NCI-H2171 (cell line): ENCODE measurements at places on chromosomes 3 and 15.

DNA sequence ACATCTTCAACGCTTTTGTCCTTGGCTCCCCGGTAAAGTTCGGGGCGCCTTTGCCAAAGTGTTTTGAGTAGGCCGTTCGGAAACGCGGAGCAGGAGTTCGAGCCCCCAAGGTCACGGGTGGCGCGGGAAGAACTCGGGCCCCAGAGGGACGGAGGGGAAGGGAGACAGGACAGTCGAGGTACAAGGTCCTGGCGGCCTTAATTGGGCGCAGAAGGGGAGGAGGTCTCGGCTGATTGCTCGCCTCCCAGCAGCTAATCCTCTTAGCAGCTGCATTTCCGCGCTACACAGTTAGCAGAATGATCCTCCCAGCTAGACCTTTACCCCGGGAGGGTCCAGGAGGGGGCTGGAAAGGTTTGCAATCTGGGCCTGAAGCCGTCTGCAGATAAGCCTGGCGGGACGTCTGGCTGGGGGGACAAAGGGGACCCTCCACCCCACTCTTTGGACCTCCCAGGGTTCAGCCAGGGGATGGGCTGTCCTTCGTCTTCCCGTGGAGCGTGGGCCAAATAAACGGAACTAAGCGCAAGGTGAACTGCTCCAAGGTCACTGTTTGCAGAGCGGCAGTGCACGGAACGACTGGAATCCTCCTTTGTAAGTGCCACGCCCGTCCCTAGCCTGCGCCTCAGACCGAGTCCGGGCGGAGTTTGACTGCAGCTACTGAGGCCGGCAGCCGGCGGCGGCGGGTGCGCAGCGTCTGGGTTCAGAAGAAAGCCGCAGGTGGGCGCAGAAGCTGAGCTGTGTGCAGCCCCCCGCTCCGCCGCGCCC is 7.2 kb downstream of the EOMES start:
- DNase-seq: no peak

DNA sequence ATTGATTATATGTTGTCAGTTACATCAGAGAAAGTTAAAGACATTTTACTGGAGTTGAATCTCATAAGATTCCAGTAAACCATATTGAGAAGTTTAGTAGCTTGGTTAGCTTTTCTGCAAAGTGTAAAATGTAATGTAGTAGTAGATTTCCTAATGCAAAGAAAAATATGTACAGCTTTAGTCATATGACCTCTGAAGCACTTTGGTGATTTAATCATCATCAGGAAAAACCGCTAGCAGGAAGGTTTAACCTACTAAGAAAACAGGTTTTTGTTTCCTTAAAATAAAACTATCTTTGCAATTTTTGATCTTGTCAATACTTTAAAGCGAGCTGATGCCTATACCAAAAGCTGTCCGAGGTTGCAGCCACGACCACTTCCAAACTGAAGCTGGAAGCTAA is 364.6 kb upstream of the ZNF385D start:
- DNase-seq: no peak

- DNase-seq: no peak
These were observed 523.2 kb upstream of the NAALADL2 start for GRCh38 chr3:174335910-174336309.

GRCh38 chr3:148082506-148083280 is 615.0 kb upstream of the AGTR1 start:
- DNase-seq: no peak

DNA sequence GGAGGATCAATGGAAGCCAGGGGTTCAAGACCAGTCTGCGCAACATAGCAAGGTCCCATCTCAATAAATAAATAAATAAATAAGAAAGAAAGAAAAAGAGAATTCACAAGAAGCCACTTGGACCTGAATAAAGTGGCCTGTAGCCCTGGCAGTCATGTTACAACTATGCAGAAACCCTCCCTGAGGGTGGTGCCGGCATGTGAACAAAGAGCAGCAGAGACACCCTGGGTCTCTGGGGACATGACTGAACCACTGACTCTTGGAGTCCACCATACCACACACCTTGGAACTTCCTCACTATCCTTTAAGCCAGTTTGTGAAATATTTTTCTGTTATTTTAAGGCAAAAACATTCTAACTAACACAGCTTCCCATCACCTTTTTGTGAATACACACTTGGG is 93.0 kb downstream of the MEIS2 start:
- DNase-seq: no peak

DNA sequence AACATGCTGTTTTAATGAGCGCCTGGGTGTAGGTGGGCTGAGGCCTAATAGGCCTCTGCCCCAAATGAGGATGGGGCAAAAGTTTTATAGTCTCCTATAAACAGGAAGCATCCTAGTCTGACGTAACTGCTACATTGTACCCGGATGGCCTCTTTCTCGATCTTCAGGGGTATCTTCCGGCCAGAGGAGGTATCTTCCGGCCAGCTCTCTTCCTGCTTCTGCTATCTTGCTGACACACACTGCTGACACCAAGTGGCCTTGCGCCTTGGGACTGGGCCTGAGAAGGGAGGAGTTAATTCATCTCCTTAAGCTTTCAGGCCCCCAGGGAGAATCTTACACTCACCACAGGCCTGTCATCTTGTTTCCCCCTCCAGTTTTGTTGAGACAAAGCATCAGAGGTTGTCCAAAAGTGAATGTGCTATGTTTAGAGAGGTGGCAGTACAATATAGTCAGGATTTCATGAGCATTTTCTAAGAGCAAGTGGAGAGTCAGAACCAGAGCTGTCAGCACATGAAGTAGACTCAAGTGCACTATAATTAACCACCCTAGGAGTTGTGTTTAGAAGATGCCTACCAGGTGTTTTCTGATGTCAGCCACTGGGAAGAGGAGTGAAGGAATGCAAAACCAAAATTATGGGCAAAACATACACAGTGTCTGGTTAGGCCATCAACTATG is 15.6 kb upstream of the IGSF10 start:
- no peak for DNase-seq

GRCh38 chr3:49530701-49531100 is 23.6 kb upstream of the BSN start:
- no peak for DNase-seq

DNA sequence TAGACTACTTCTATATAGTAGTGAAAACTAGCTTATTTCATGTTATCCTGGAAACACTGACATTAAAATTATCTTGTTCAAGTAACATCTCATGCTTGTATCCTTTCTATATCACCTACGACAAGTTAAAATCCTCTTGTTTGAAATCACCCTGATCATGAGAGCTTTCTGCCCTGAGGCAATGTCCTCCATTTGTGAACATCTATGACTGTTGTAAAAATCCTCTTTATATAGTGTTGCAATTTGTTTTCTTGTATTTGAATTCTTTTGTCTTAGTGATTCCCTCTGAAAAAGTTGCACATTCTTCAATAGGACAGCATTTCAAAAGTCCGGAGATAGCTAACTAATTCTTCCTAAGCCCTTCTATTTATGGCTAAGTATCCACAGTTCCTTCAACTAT is 480.3 kb downstream of the NSUN3 start:
- no peak for DNase-seq

- DNase-seq: no peak
These were observed 142.6 kb upstream of the CFAP20DC start for GRCh38 chr3:59192473-59192872.

- DNase-seq: no peak
These were observed 293.8 kb downstream of the IGSF11 start for GRCh38 chr3:118740722-118741290.

DNA sequence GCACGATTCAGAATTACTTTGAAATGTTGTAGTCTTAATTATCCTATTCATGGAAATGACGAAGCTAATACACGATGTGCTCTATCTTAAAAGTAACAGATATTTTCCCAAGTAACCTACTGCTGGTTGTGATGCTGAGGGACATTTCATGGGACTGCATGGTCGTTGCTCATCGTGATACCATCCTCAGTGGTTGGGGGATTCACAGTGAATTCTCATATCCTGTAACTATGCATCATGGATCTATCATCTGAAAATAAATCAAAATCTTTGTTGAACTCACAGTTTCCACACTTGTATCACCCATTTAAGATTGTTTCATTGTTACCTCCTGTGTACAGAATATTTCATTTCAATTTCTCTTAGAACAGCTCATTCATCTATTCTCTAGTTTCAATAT is 84.7 kb downstream of the OPA1 start:
- no peak for DNase-seq

GRCh38 chr3:14352002-14352627 is 50.3 kb upstream of the SLC6A6 start:
- peak; percentile 81 for DNase-seq

DNA sequence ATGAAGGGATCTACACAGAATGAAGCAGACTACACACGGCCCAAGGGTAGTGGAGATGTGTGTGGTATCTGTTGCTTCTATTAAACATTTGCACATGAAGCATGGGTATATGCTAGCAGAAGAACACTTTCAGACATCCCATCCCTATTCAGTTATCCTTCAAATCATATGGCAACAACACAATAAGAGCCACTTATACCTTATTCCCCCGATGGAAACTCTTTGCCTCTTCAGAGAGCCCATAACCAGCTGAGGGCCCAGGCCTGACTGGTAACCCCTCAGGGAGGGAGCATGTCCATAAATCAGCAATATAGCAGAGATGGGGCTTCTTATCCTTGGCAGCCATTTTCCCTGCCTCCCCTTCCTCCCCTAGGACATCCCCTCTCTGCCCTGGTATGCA is 210.6 kb downstream of the FHIT start:
- no peak for DNase-seq

DNA sequence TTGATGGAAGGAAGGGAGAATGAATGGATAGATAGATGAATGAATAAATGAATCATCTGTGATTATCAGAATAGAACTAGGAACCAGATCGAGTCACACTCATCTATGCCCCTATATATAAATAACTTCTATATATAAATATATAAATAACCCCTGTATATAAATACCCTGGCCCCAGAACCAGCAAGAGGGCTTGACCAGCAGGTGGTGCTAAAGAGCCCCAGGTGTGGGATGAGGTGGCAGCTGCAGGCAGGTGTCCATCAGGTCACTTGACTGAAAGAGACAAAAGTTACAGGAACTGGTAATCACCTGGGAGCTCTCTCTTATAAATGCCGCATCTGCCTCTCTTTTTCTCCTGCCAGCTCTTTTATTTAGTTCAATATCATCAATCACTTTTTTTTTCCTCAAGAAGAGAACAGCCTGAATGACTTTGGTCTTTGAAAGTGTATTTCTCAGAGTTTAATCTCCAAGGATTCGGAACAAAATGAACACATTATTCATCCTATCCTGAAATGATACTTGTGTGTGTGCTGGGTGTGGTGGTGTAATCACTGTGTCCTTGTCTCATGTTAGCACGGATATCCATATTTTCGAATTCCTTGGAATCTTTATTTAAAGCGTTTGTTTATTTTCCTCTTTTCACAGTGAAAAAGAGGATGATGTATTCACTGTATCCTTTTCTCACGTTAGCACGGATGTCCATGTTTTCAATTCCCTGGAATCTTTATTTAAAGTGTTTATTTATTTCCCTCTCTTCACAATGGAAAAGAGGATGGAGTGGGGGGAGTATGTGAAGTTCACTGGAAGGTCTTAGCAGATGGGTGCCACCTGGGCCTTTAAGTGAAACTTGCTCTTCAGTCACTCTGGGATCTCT is 35.4 kb upstream of the ATG7 start:
- DNase-seq: peak; percentile 15

- DNase-seq: no peak
These were observed 49.3 kb downstream of the TMEM212 start for GRCh38 chr3:171892457-171892856.

GRCh38 chr3:197331131-197331530 is 32.7 kb upstream of the DLG1 start:
- no peak for DNase-seq

- no peak for DNase-seq
These were observed 120.7 kb upstream of the LINGO1 start for GRCh38 chr15:77753281-77753873.

DNA sequence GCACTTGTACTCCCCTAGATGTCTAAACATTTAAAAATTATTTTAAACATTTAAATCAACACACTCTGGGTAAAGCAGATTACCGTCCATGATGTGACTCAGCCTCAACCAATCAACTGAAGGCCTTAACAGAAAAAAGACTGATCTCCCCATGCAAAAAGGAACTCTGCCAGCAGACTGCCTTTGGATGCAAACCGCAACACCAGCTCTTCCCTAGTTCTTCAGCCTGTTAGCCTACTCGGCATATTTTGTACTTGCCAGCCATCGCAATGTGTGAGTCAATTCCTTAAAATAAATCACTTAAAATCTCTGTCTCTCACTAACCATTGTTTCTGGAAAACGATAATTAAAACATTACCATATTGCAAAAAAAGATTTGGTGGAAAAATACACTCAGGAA is 375.9 kb downstream of the RSL24D1 start:
- DNase-seq: no peak

GRCh38 chr3:159765860-159766294 is 222.8 kb upstream of the IL12A start:
- no peak for DNase-seq

- no peak for DNase-seq
These were observed 29.1 kb upstream of the P4HTM start for GRCh38 chr3:48960841-48961413.

GRCh38 chr3:65975032-65975431 is 63.7 kb downstream of the MAGI1 start:
- no peak for DNase-seq
